ENCODE measurements at places on chromosomes 12 and 14.

DNA sequence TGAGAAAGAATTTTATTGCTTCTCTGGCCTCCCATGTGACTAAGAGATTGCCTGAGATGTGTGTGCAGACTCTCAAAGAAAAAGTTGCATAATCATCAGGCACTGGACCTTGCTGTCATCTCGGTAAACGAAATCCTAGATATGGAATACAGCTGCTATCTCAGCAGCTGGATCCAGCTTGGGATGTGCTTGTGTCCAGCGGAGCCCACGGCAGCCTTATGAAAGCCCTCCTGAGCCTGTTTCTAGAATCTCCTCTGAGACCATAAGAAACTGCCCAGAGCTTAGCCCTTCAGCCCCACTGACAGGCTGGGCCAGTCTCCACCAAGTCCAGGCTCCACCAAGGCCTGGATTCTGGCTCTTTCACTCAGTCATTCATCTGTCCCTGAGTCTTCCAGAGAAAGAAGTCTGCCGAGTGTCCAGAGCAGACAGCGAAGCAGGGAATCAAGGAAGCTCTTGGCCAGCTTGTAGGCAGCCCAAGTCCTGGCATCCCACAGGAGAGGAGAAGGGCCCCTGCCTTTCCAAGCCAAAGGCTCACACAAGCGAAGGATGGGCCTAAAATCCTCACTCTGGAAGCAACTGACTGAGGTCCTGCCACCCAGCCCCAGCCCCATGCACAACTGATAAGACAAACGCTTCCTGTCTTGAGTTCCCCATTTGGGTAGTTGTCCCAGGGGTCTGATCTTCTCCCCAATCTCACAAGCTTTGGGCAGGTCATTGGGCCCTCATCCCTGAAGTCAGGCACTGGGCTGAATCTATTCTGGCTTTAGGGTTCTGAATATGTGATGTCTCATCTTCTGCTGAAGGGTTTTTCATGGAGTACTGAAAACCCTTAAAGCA lies 97.8 kb downstream of the SEC23A start:
- DNase-seq: no peak

DNA sequence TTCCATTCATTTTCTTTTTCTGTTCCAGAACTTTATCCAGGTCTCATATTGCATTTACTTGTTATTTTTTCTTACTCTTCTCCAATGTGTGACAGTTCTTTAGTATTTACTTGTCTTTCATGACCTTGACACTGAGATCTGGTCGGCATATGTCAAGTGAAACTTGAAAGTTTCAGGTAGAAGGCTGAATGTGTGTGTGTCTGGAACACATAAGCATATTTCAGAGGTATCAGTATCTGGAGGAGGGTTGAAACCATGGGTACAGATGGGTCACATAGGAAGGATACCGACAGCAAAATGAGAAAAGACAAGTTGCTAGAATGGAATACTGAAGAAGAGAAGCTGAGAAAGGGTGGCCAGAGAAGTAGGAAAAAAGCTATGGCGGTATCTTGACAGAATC lies 22.5 kb upstream of the PTGDR start:
- DNase-seq: no peak

DNA sequence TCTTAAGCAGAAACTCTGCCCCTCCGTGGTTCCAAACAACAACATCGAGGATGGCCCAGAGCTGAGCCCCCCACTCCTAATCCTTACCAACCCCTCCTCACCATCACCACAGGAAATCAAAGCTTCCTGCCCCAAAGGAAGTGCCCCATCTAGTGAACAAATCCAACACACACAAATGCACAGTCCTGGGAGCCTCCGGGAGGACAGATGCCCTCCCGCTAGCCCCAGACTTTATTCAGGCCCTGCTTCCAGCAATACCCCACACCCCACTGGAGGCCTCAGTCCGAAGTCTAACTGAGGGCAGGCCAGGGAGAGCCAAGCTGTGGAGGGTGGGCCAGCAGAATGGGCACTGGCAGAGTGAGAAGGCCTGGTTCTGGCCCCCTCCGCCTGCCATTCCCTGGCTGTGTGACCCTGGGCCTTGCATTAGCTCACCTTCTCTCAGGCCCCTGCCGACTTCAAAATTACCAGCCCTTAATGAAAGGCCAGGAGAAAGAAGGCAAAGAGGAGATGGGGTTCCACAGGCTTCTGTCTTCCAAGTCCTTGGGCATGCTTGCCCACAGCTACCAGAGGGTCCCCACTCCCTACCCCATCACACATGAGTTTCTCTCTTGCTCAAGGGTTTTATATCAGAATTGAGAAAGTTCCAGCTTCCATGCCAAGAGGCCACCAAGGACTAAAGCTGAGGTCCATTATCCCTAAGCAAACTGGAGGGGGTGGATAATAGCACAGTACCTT lies 2.3 kb downstream of the HDAC7 start:
- DNase-seq: no peak

GRCh38 chr14:100734031-100734990 lies 7.6 kb downstream of the DLK1 start:
- no peak for DNase-seq

DNA sequence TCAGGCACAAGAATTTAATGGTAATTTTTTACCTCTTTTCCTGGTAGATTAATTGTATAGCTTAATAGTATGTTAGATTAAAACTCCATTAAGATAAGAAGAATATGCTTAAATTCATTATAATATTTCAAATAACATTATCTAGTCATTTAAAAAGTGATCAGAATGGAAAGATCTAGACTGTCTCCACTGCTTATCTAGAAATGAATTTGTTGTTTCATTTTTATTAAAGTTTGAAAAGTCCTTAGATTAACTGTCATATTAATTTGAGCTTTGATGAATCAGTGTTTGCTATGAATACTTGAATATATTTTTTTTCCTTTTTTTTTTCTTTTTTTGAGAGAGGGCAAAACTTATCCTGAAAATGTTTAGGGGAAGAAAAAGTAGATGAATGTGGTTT lies 236.6 kb upstream of the NPAS3 start:
- DNase-seq: no peak

DNA sequence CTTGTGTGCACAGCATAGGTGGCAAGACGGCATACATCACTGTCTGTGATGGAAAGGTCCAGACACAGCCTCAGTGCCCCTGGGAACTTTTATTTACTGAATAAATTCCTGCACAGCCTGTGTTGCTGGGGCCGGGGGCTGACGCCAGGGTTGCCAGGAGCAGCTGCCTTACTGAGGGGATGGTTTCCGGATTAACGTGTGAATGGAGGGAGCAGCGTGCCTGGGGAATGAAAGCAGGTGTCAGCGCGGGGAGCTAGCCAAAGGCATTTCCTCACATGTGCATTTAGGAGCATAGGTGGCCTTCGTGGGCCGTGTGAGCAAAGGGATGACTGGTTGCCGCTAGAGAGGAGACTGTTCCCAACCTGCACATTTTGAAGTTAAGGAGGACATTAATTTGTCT lies 41.6 kb downstream of the SFSWAP start:
- no peak for DNase-seq

- DNase-seq: no peak
Observed at GRCh38 chr14:79551523-79551922, 659.8 kb downstream of the DIO2 start.
